ENCODE measurements at places on chromosomes 11 and 22.

GRCh38 chr11:8707541-8708191, 25.1 kb downstream of the RPL27A start:
- no peak for DNase-seq

DNA sequence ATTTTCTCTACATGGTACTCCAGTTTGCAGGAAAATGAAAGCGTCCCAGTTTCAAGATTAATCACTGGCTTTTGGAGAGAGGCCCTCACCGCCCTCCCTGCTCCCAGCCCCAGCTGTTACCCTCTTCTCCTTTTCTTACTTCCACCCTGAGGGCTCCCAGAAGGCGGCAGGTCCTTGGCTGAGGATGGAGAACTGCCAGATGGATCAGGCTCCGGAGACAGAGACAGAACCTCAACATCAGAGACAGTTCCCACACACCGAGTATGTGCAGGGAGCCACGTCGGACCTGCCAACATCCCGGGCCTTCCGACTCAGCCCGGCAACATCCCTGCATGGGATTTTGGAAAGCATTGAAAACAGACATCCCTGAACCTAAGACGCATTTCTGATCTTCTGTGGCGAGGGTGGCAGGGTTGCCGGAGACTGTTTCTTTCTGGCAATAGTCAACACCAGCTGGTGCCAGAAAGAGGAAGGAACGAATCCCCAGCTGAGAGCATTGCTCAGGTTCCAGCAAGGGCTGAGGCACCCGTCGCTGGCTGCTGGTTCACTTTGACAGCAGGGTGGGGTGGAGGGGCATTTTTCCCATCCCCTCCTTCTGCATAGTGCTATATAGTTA, 467.1 kb downstream of the MIAT start:
- no peak for DNase-seq

- DNase-seq = no peak
Observed at GRCh38 chr22:32777987-32778386, 23.5 kb upstream of the TIMP3 start.

DNA sequence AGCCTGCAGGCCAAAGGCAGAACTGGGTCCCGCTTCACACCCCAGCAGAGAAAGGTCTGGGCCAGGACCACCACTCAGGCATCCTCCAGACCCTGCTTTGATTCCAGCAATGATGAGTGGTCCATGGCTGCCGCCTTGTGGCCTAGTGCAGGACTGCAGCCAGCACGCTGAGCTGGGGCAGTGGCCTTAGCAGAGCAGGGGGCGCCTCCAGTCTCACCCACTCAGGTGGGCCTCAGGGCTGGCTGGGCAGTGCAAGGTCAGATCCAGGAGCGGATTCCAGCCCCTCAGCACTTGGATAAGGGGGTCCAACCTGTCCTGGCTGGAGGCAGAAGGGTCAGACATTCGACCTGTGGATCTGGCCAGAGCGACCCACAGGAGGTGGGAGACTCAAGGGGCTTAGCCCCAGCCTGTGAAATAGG, 9.6 kb upstream of the PDE2A start:
- DNase-seq = peak; percentile 72

- DNase-seq = no peak
Observed at GRCh38 chr11:14764179-14764578, 120.6 kb downstream of the PDE3B start.

DNA sequence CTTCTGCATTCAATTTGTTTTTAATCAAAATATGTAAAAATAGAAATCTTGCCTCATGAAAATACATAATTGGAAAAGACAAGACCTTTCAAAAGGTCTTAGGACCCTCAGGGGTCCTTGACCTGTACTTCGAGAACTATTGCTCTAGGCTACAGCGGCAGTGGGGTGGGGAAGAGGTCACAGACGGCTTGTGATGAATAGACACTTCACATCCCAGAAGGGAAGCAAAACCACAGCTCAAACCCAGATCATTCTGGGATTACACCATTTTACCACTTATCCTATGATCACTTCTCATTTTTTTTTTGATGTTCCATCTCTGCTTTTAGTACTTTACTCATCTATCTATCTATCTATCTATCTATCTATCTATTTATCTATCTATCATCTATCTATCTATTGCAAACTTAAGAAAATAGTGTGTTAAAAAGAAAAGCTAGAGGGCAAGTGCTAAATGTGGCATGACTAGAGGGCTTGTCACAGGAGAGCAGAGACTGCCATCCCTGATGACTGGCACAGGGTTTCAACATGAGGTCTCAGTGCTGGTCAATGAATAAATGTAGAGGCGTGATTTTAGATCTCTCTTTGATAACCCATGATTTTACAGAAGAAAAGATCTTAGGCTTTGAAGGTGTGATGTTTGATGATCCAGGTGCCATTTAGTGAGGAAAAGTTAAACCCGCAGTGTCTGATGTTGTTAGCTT, 37.1 kb downstream of the RNF141 start:
- DNase-seq = no peak

DNA sequence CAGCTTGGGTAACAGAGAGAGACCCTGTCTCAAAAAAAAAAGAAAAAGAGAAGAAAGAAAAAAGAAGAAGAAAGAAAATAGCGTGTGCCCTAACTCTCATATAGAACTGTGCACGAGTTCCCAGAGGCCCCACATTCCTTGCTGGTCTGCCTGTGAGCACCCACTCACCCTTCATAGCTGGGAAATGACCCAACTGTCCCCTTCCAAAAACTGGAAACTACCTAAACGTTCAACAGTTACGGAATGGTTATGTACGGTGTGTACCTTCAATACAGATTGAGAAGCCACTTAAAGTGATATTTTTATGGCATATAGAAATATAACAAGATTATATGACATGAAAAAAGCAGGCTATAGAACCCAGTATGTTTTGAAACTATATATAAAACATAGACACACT, 82.0 kb downstream of the PARVA start:
- no peak for DNase-seq

- no peak for DNase-seq
Observed at GRCh38 chr11:34439610-34440198, 970 bp downstream of the CAT start.

- peak; percentile 64 for DNase-seq
Observed at GRCh38 chr22:41862530-41863266, 29.8 kb downstream of the SREBF2 start.

DNA sequence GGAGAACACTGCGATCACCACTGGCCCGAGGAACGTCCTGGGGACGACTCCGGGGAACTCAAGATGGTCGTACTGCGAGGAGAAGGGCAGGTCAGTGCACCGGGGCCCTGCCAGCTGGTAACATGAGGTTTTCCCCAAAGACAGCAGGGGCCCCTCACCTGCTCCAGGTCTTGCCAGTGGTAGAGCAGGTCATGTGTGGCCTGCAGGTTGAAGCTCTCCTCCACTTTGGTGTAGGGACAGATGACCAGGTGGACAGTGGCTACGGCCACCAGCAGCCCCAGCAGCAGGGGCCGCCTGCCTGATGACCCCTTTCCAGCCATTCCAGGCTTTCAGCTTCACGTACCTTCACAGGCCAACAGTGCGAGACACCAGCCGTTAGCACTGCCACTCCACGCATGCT, 4.8 kb downstream of the ALG12 start:
- DNase-seq = no peak

DNA sequence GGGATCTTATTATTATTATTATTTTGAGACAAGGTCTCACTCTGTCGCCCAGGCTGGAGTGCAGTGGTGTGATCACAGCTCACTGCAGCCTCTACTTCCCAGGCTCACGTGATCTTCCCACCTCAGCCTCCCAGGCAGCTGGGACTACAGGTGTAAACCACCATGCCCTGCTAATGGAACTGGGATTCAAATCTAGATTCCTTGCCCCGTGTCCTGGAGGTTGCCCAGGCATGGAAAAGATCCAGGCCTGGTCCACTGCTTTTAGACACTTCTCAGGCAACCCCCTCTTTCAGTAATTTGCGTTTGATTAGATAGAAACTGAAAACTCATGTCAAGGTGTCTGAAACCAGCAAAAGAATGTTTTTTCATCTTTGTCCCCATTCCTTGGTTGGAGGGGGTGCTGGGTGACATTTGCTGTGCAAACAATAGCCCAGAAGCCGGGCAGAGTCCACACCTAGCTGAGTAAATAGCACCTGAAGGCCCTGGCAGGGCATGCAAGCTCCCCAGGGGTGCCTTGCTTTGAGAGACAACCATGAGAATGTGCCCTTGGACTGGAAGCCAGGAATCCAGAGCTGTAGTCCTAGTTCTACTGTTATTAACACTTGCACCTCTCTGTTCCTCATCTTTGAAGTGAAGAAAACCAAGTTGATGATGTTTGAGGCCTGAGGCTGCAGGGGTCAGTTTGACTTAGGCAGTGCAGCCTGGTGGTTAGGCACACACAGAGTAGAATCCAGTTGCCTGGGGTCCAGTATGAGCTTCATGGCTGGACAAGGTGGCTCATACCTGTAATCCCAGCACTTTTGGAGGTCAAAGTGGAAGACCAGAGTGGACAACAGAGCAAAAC, 19.1 kb upstream of the XBP1 start:
- DNase-seq = no peak

DNA sequence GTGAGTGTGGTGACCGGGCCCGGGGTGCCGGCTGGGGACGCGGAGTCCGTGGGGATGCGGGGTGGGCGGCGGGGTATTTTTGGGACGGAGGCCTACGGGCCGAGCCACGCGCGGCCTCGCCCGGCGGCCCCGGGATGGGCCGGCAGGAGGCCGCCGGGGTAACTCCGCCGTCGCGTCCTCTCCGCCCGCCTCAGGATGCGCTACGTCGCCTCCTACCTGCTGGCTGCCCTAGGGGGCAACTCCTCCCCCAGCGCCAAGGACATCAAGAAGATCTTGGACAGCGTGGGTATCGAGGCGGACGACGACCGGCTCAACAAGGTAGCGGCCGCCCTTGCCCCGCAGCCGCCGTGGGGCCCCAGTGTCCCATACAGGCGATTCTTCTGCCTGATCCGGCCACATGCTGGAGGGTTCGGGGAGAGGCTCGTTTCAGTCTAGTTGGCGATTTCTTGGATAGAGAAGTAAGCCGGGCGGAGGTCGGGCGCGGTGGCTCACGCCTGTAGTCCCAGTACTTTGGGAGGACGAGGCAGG, 337 bp downstream of the RPLP2 start:
- no peak for DNase-seq

GRCh38 chr11:109726061-109726460, 304.1 kb downstream of the C11orf87 start:
- no peak for DNase-seq

DNA sequence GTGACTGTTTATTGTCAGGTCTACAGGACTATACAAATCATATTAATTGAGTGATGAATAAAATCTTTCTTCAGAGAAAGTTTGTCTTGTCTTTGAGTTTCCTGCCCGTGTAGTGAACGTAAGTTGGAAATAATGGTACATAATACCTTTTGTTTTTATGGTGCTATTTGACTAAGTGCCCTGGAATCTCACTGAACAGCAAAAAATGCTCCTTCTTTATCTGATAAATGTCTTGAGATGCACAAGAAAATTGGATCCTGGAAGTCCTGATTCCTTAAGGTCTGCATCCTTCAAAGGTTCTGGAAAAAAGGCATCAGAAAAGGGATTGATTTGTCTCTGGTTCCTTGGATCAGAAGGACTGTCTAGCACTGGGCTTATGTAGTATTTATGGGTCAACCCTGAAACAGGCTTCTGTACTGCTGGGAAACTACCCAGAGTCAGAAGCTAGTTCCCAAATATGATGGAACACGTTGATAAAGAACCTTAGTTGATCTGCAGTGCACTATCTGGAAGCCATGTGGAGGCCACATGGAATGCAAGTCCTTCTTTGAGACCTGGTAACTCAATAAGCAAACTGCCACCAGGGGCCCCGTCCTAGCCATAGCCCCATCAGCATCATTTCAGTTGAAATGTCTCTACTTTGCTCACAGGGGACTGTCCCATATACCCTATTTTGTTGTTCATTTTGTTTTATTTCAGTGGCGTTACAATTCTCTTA, 100.6 kb upstream of the CD44 start:
- DNase-seq = no peak
